ENCODE measurements at places on chromosomes 13 and 19.

DNA sequence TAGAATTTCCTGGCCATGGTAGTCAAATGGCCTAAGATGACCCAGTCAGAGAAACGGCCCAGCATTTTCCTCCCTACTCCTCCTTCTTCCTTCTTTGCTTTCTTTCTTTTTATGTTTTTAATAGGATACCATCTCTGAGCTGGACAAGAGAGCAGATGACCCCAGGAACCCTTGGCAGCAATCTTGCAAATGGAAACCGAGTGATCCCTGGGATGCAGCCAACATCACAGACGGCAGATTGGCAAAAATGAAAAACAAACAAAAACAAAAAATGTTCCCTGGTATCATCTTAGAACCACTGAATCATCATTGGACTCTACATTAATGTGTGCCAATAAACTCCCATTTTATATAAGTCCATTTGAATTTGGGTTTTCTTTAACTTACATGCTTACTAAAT, 424.4 kb downstream of the FGF14 start:
- no peak for DNase-seq

- no peak for DNase-seq
These were observed 25.0 kb downstream of the SERPINE3 start for GRCh38 chr13:51364404-51365008.

GRCh38 chr13:24274452-24275021, 34.8 kb upstream of the C1QTNF9 start:
- DNase-seq = no peak

DNA sequence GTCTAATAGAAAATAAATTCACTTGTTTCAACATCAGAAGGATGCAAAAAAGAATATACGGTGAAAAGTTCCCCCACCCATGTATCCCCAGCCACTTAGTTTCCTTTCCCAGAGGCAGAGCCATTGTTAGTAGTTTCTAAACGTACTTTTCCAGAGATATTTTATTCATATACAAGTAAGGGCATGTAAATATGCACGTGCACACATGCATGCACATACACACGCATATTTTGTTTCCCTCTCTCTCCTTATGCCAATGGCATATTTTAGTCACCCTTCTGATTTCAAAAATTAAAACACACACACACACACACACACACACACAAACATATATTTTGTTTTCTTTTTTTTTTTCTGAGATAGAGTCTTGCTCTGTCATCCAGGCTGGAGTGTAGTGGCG, 147.4 kb downstream of the PDS5B start:
- DNase-seq = no peak

GRCh38 chr19:17671906-17672305, 16.2 kb downstream of the UNC13A start:
- peak; percentile 62 for DNase-seq

DNA sequence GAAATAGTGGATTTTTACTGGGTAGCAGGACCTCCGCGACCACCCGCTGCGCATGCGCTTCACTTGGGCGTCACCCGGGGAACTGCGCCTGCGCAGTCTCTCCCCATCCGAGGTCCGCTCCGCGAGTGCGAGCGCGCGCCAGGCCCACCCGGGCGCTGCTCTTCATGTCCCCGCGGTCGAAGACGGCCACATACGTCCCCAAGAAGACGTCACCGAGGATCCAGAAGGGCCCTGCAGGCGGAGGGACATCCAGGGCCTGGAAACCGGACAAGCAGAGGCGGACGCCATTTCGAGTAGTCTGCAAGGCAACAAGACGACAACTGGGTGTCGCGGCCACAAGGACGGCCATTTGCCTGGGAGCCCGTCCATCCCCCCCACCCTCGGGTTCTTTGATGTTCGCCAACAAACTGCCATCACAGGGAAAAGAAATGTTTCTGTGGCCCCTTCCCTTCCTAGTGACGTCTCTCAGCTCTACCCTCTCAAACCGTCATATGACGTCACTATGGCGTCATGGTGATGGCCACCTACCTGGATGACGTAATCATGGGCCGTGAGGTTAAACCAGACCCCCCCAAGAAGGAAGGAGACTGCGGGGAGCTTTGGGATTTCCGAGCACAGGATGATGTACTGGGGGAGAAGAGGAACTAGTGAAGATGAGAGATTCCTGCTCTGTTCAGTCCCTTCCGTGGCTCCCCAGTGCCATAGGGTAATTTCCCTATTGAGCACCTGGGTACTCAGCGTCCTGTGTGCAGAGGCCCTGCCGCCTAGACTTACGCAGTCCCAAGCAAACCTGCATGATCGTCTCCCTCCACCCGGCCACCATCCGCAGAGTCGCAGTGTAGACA, 6.7 kb downstream of the NAPSA start:
- no peak for DNase-seq

GRCh38 chr13:105231579-105231978, 1303.9 kb downstream of the EFNB2 start:
- DNase-seq = no peak

GRCh38 chr19:18293642-18294466, 12.4 kb upstream of the JUND start:
- DNase-seq = no peak

- no peak for DNase-seq
These were observed 337.7 kb downstream of the DNAJC15 start for GRCh38 chr13:43360892-43361610.

DNA sequence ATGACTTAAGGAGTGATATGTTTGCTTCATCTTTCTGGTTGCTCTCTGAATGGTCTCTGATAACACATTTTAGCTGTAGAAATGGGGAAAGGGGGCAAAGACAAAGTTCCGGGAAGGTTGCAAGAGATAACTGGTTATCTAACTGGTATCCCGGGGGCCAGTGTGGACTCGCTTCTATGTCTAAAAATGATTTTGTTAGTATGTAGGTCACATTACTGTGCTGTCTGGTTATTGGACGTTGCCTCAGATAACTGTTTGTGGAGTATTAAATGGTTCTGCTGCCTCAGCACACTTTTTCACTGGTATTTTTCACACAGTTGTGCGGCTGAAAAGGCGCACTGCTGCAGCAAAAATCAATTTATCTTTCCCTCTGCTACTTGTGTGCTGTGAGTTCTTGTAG, 63.0 kb upstream of the ZNF536 start:
- no peak for DNase-seq

DNA sequence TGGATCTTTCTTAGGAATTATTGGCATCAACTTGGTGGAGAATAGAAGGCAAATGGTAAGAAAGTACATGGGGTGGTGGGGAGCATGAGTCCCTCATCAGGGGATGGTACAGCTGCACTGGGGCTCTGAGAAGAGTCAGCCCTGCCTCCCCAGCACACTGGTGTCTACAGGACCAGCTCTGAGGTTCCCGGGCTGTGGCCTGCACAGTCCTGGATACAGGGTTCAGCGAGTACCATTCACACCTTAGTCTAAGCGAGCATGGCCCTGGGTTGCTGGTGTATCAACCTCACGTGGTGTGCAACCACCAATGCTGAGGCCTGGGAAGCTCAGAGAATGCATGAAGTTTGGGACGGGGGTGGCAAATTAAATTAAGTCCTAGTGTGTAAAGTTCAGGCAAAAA, 10.1 kb downstream of the TMEM255B start:
- DNase-seq = no peak

- DNase-seq = peak; percentile 89
These were observed at the start of gene ISYNA1 for GRCh38 chr19:18437491-18438330. ISYNA1 (minus strand) TSS chr19:18438133; CDS start chr19:18437979, 154 bp downstream.

GRCh38 chr13:91406619-91407018, 8.2 kb downstream of the GPC5 start:
- peak; percentile 31 for DNase-seq

DNA sequence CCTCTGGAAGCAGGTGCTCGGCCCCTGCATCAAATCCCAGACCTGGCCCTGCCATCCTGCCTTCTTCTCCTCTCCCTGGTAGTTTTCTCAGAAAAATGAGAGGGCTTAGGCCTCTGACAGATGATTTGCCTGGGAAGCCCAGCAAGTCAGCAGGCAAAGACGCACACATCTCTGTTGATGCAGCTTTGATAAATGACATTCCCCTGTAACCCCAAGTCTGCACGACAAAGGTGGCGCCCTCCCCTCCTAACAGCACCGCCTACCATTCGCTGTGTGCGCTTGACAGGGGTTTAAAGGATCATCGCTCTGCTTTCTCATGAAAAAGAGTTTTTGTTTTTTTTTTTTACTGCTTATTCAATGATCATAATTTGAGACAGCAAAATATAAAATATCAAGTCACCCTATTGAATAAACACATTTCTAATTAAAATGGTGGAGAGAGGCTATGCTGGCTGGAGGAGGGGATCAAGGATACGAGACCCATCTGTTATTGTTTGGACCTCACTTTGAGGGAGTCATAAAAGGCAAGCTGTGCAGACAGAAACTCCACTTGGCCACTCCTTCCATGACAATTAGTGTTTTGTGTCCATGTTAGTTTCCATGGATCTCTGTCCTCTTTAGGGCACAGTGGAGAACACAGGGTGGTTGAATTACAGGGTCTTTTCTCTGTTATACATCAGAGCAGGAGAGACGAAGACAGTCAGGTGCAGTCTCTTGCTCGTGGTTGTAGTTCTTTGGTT, 126.1 kb downstream of the FGF9 start:
- DNase-seq = no peak

DNA sequence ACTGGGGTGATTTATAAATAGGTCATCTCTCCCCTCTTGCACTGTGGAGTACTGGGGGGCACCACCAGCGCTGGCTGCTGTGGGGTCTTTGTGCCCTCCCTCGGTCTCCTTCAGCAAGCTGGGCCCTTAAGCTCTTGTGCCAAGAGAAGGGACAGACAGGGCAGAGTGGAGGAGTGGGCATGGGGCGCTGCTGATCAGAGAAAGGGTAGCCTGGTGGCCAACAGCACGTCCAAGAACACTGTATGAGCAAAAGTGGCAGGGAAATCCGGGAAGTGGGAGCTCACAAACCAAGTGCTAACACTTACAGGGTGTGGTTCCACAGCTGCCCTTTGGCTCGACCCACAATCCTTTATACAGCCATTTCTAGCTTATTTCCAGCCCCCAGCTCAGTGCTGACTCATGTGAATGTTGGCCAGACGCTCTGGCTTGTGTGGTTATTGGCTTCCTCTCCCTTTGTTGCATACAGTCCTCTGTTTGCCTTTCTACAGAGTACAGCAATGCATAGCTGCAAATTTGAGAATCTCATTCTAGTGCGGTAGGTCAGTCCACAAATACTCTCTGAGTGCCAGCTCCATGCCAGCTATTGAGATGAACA, 298.8 kb downstream of the SHISA2 start:
- no peak for DNase-seq

DNA sequence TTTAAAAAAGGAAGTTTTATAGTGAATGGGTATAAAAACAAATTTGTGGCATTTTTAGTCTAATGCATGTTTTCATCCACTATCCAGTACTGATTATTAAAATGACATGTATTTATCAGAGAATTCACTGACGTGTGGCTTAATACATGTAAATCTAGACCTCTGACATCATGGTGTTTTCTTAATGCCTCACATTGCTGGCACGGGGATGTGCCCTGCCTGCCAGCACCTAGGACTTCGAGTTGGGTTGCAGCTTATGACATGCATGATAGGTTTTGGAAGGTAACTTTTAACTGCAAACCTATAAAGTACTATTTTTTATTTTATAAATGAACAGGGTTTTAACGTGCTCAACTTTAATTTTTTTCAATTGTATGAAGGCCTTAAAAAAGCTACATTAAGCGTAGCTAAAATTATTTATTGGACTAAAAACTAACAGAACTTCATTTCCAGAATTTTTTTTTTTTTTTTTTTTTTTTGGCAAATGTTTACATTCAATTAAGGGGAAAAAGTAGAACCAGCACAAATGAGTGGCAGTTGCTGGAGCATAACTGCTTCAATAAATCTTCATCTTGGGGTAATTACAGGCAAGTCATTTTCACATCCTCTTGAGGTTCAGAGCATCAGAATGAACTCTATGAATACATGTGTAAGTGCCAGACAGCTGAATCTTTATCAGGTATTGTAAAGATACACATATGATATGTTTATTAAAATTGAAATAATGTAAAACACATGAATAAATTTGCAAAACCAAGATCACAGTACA, 16.3 kb downstream of the METTL21C start:
- DNase-seq = no peak

DNA sequence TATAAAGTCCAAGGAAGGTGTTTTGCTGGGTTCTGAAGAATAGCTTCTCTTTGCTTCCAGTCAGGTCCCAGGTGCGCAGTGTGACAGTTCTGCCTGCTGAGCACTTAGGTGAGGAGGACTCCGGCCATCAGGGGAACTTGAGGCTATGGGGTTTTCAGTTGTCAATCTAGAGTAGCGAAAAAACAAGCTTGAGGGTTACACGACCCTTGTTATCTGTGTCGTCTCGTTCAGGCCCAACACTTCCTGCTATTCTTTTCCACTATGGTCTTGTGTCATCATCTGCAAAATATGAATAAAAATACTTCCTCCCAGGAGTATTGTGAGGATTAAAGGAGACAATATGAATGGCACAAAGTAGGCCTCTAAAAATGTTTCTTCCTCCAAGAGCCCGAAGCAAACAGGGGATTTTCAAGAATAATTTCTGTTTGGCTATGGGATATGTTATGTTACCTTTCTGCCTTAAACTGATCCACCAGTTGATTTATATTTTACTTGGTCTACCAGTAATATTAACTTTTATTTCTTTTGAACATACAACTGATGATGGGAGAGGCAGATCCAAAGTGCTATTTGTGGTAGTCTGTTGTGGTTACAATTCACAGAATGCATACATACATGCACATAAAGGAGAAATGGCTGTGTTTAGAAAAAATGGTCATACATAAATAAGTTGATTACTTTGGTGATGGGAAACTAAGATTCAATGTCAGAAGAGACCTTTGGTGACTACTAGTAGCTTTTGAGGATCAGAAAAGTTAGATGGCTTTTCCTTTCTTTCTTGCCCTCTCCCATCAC, 40.5 kb upstream of the RCBTB2 start:
- no peak for DNase-seq

- no peak for DNase-seq
These were observed 415.0 kb downstream of the FOXO1 start for GRCh38 chr13:40251343-40252032.

DNA sequence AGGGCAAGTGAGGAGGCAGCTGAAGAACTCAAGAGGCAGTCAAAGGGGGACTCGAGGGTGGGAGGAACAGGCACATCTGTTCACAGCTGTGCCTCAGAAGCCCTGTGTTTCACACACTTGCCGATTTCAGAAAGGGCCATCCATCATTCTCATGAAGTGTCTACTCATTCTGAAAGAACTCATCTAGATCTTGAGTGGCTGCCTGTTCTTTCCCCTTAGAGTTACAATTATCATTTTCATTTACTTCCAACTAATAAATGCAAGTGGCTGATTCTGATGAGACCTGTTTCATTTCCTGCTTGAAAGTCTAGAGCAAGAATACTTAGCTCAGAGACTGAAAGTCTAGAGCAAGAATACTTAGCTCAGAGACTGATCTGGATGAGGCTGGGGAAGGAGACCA, 1145.1 kb downstream of the UQCRFS1 start:
- DNase-seq = no peak

DNA sequence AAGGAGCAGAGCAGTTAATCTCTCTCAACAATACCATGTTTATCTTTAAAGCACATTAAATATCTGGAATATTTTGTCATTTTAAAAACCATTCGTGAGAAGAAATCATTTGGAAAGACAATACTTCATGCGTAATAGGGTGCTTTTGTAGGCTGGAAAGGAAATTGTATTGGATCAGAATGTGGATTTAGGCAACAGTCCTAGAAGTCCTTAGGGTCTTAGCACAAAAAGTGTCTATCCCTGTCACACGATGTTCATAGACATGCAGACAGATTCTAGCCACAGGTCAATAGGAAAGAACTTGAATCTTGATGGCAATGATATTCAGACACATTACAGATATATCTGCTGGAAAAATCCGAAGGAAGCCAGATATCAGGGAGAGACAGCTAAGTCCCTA, 156.0 kb downstream of the KCTD12 start:
- DNase-seq = no peak

- no peak for DNase-seq
These were observed 170.7 kb upstream of the TSHZ3 start for GRCh38 chr19:31519908-31520307.

GRCh38 chr13:96796091-96796633, 198.1 kb downstream of the OXGR1 start:
- DNase-seq = no peak

Measured in H1 (cell line).